ENCODE measurements at places on chromosomes 1 and 21. TPM values are rescaled to one million over a fixed set of nuclear protein-coding genes. Genes with fewer than 3 reads are reported as not detected.

The PEX19 gene
- 49.8 TPM for total RNA-seq

The AGT gene
- not detected for total RNA-seq

The ERO1B gene
- total RNA-seq = 6.3 TPM

The TMEM61 gene
- total RNA-seq = not detected

The VANGL2 gene
- total RNA-seq = 3.0 TPM

The TNNT2 gene
- total RNA-seq = 22.2 TPM

The SH3BGR gene
- 2.2 TPM for total RNA-seq

The ATP5PB gene
- total RNA-seq = 744 TPM

The LCE2A gene
- not detected for total RNA-seq

The MXRA8 gene
- total RNA-seq = 26.7 TPM

The LPAR3 gene
- not detected for total RNA-seq

The CLDN14 gene
- not detected for total RNA-seq

The CIART gene
- 11.7 TPM for total RNA-seq

The SLAMF7 gene
- total RNA-seq = not detected

The C1orf185 gene
- total RNA-seq = not detected

The CLCA4 gene
- total RNA-seq = not detected

Measured in G401 (cell line).